Spleen (tissue), 13 donors: ENCODE measurements at places on chromosomes 1 and 21. TPM values are rescaled to one million over a fixed set of nuclear protein-coding genes. Genes with fewer than 3 reads are reported as not detected.

GRCh38 chr1:183129921-183130690 is 56.0 kb upstream of the LAMC2 start:
- DNase-seq: no peak

- no peak for DNase-seq
Measured at GRCh38 chr1:169682071-169682470, 29.3 kb downstream of the SELL start.

Gene NTMT2
- total RNA-seq: not detected

DNA sequence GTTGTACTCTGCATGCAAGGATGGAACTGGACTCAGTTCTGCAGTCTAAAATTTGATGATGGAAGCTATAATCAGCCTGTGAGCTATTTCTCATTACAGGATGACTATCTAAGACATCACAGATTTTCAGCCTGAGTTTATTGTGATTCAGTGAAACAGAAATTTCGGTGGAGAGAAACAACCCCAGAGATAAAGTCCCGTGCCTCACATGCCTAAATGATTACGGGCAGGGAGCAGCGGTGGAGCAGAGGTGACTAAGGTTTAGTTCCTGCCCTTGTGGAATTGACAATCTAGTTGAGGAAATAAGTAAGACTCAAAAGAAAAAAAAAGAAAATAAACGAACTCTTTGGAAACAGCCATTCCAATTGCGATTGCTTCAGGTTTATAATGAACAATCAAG is 96.9 kb downstream of the GRIK3 start:
- DNase-seq: no peak

DNA sequence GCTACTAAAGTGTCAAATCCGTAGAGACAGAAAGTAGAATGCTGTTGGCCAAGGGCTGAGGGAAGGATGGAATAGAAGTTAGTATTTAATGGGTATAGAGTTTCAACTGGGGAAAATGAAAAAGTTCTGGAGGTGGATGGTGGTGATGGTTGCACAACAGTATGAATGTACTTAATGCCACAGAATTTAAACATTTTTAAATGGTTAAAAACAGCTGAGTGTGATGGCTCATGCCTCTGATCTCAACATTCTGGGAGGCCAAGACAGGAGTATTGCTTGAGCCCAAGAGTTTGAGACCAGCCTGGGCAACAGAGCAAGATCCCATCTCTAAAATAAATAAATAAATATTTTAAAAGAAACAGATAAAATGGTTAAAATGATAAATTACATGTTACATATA is 44.5 kb downstream of the PIK3R3 start:
- no peak for DNase-seq

DNA sequence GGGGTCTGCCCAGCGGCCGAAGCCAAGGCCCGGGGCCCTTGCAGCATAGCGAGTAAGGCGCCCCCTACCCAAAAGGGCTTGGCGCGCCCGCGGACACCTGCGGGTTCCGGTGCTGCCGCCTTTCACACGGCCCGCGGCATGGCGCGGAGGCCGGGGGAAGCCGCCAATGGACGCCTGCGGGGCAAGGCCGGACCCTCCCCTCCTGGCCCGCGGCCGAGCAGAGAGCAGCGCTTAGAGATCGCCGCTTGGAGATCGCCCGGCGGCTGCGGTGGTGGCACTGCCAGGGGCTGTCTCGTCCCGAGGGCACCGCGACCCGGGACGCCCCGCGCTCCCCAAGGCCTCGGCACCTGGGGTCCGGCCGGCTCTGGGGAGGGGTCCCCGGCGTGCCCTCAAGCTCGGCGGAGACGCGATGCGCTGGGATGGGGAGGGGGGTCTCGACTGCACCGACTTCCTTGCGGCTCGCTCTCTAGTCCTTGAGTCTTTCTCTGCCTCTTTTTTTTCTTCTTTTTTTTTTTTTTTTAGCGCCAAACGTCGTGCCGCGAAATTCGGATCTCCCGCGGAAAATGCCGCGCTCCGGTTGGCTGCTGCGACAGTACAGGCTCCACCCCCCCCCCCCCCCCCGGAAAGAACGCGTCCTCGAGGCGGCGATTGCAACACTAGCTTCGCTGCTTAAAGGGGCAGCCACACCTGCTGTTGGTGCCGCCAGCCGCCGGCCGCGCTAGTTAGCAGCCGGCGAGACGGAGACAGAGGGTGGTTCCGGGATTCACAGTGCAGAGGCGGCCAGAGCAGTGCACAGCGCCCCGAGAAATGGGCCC is at the start of gene E2F2:
Gene E2F2 (minus strand): TSS at position 487 of the 815 bp plus-strand sequence. CDS start 440 bp downstream, at position 47.
- DNase-seq: peak; percentile 95

DNA sequence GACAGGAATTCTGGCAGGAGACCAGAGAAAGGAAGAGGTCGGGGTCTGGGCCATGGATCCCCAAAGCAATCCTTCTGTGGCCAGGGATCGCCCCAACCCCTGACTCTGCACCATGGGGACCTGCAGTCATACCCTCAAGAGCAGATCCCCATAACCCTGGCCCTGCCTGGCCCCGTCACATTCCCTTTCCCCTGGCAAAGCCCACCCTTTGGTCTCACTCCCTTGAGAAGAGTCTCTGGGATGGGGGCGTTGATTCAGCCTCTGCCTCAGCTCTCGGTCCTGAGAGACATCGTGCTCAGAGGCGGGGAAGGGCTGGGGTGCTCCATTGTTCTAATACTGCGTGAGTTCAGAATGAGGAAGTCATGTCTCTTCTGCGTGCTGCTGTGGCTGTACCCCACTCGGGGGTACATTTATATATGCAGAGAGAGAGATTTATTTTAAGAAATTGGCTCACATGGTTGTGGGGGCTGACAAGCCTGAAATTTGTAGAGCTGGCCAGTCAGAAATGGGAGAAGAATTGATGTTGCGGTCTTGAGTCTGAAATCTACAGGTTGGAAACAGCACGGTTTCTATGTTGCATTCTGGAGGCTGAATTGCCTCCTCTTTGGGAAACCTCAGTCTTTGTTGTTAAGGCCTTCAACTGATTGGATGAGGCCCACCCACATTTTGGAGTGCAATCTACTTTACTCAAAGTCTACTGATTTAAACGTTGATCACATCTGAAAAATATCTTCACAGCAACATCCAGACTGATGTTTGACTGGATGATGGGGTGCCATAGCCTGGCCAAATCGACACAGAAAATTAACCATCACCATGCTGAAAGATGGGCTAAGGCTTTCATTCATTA is 4.2 kb upstream of the PADI2 start:
- no peak for DNase-seq

GRCh38 chr1:82225421-82226185 is 424.9 kb downstream of the ADGRL2 start:
- DNase-seq: no peak
